ENCODE measurements at places on chromosomes 7 and 10. TPM values are rescaled to one million over a fixed set of nuclear protein-coding genes. Genes with fewer than 3 reads are reported as not detected.

TET1 gene
- polyA plus RNA-seq = 15.1 TPM

PRXL2A gene
- 116 TPM for polyA plus RNA-seq

HOXA2 gene
- 11.6 TPM for polyA plus RNA-seq

SLC13A4 gene
- polyA plus RNA-seq = 0.85 TPM

PALS2 gene
- 12.3 TPM for polyA plus RNA-seq

DNA sequence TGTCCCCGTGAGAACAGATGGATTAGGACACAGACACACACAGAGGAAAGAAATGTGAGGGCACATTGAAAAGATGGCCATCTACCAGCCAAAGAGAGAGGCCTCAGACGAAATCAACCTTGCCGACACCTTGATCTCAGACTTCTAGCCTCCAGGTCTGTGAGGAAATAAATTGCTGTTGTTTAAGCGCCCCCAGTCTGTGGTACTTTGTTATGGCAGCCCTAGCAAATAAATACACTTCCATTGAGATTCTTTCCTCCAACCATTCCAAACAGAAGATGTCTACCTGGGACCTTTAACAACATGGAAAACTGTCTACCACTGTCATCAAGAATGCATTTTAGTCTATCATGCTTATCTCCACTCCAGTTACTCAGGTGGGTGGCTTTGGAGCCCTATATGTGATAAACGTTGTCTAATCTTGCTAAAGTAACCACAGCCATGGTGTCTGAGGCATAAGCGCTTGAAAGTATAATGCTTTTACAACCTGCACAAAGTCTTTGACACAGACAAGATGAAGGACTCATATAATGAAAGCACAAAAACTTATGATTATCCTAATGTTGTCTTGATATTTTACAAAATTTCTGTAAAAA lies 244.3 kb downstream of the MTERF1 start:
- no peak for DNase-seq

DNA sequence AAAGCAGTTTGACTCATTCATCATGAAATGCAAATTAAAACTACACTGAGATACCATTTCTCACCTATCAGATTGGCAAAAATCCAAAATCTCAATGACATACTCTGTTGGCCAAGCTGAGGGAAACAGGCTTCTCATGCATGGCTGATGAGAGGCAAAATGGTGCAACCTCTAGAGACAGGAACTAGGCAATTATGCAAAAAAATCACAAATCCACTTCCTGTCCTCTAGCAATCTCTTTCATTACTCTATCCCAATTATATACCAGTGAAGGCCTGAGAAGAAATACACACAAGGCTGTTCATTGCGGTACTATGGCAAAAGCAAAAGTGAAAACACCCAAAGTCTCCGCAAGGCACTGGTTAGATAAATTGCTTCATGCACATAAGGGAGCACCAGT lies 25.9 kb upstream of the PTPRN2 start:
- no peak for DNase-seq

DNA sequence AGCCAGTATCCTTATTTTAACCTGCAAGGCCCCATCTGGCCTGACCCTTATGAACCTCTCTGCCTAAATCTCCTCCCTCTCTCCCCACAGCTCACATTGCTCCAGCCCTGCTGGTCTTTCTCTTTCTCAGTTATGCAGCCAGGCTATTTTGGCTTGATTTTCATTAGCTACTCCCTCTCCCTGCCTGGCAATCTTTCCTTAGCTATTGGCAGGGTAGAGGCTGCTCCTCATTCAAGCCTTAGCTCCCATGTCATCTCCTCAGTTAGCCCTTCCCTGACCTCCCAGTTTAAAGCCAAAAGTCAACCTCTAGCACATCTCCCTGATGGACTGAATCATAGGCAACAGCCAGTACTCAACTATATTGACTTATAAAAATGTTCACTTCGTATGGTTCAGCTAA lies 214.4 kb upstream of the CELF2 start:
- no peak for DNase-seq

- no peak for DNase-seq
Measured at GRCh38 chr10:97074256-97075145, 111.3 kb downstream of the SLIT1 start.

DNA sequence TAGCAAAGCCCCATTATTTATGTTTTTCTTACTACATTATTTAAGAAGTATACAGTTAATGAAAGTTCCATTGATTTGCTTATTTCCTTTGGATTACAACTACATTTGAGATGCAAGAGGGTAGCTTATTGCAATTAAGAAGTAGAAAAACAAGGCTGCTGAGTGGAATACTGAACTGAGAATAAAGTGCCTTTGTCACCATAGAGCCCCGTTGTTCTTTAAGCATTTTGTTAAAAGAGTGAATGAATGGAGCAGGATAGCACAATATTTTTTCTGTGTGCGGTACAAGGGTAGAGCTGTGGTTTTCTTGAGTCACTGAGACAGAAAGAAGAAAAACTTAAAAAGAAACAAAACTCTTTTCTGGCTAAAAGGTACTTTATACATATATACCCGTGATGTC lies 45.6 kb downstream of the ZNF277 start:
- no peak for DNase-seq

DNA sequence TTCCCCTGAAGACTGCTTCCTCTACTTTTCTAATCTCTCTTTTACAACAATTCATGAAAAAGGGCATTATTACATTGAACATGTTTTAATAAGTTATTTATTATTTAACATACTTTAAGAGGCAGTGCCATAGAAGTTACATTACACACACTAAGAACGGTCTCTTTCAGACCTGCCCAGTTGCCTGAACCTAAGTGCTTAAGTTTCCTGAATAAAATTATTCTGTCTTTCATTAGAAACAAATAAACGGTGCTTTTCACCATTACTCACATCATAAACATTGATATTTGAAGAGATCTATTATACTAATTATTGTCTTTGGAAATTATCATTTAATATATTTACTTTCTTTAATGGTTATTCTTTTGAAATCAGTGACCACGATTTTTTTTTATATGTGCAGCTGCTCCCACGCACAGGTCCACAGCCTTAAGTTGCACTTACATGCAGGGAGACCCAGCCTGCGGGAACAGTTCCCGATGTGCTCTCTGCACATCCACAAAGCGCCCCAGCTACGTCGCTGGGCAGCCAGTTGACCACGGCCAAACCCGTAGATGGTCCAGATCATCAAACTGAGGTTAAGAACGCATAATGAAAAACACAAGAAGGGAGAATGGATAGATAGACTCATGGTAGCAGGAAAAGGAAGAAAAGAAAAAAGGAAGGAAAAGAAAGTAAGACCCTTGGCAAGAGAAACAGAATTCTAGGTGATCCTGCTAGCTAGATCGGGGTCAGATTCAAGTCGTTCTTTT lies 437.0 kb upstream of the MGMT start:
- DNase-seq = no peak

- no peak for DNase-seq
Measured at GRCh38 chr10:50316174-50316573, 64.9 kb upstream of the ASAH2 start.

DNA sequence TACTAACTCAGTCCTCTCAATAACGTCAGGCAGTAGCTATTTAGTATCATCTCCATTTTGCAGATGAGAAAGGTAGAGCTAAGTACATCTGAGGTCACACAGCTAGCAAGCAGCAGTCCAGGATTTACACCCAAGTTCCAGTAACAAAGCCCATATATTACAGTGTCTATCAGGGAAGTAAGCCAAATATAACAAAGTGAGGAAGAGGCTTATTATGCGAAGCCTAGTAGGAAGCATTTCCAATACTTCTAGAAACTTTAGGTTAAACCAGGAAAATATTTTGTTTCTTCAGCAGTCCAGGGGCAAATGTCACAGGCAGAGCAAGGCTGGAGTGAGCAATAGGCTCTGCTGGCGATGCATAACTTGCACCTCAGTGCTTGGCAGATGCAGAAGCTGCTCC lies 53.9 kb downstream of the NOC3L start:
- DNase-seq = no peak

DNA sequence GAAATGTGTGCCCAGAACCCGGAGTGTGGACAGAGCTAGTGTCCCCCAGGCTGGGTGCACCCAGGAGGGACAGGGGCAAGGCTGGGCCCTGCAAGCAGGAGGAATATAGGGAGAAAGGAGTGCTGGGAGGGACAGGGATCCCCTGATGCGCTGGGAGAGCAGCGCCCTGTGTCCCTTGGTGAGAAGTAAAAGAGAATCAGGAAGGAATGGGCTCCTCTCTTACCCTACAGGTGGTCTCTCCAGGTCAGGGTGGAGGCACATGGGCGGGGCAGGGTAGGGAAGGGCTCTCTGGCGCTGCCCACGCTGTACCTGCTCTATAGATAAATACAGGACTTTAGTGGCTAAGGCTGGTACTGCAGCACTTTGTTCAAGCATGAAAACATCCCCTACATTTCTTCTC lies 753.8 kb downstream of the GRID1 start:
- DNase-seq = no peak

DNA sequence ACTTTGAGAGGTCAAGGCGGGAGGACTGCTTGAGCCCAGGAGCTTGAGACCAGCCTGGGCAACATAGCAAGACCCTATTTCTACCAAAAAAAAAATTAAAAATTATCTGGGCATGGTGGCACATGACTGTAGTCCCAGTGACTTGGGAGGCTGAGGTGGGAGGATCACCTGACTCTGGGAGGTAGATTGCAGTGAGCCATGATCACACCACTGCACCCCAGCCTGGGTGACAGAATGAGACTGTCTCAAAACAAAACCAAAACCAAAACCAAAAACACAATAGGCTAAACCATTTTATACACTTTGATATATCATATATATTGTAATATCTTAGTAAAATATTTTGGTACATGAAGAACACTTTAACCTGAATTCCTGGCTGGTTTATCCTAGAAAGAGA lies 101.6 kb downstream of the RAPGEF5 start:
- no peak for DNase-seq

- DNase-seq = no peak
Measured at GRCh38 chr7:112654322-112655216, 135.6 kb downstream of the TMEM168 start.

DNA sequence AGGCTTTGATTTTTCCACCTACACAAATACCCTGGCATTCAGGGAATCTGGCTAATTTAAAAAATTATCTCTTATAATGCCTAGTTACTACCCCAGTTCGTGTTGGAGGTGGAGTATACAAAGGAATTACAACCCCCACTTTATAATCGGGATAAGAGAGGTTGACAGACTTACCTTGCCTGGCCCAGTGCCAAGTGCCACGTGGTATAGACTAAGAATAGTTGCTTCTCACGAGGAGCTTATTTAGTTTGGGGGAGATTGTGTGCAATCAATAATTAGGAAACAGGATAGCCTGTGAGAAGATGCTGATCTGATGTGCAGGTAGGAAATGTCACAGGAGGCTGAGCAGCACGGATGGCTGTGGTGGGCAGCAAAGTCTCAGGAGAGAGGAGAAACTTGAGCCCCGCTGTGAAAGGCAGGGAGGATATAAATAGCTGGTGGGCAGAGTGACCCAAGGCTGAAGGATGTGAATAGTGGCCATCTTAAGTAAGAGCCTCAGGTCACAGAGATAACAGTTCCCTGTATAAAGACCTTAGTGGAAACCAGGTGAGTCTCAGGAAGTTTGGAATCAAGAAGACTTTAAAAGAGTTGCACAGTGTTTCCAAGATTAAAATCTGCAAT lies 11.3 kb upstream of the ATXN7L1 start:
- no peak for DNase-seq

DNA sequence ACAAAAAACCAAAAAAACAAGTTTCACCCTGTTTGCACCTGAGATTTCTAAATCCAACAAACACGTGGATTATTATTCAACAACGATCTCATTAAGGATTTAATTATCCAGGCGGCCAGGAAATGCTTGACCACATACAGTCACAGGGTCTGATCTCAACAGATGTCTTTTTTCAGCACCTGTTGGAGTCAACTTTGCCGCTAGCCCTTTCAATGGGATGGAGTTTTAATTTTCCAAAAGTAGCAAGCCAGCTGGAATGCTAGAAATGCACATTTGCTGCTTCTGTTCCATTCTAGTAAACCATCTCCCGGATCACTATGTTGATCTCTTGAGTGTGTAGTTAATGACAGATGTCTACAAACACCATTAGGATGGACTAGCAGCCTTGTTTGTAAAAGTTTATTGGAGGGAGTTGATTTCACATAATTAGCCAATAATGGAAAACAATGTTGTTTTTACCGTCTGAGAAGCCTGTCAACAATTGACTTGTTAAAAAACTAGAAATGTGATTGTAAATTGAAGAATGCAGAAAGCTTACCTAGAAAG lies 64.2 kb upstream of the DKK1 start:
- no peak for DNase-seq

GRCh38 chr10:109740436-109740835 lies 182.9 kb downstream of the XPNPEP1 start:
- no peak for DNase-seq

DNA sequence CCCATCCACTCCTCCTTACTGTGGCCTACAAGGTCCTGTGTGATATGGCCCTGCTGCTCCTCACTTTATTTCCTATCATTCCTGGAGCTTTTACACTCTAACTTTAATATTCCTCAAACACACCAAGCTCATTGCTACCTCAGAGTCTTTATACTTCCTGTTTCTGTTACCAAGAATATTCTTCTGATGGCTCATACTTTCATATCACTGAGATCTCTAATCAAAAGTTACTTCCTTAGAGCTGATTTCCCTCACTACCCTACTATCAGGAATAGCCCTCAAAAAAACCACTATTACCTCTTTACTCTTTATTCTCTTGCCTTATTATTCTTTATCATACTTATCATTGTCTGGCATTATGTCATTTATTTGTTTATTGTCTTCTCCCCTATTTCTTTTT lies 5.8 kb upstream of the PPP3CB start:
- no peak for DNase-seq

All from left renal pelvis (tissue), 4 donors.